ENCODE measurements at places on chromosomes 7 and 10.

DNA sequence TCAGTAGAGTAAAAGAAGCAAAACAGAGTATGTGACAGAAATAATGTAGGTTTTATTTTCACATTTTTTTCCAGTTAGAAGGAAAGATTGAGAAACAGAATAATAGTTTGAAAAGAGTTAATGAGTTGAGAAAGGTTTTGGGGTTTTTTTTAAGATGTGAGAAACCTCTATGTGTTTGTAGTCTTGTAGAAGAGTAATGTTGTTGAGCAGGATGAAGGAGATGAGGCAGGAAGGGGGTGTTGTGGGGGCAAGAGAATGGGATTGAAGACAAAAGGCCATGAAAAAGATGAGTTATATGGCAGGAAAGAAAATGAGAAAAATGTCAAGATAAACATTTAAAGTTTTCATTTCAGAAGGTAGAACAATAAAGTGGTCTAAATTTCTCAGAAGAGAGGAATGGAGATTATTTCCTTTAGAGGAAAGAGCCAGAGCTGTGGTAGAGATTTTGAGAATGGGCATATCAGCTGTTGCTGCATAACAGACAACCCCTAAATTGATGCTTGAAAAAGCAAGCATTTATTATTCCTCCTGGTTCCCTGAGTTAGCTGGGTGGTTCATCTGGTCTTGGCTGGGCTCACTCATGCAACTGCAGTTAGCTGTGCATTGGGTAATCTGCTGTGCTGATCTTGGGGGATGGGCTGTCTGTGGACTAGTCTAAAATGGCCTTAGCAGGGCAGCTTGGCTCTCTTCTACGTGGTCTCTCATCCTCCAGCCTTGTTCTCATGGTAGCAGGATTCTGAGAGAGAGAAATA, 27.1 kb downstream of the PCGF5 start:
- H3K4me3 ChIP-seq = no peak overlapping the region
- no peak overlapping the region for H3K27ac ChIP-seq
- no peaks in the 10 kb centered on the region for H3K27me3 ChIP-seq
- DNase-seq = peak; percentile 51

GRCh38 chr10:31947144-31947926, 18.7 kb upstream of the ARHGAP12 start:
- DNase-seq = peak; percentile 64
- peaks cover 33% of the 10 kb centered on the region for H3K4me1 ChIP-seq
- H3K4me3 ChIP-seq = no peak overlapping the region
- H3K36me3 ChIP-seq = no peaks in the 10 kb centered on the region
- H3K27me3 ChIP-seq = no peaks in the 10 kb centered on the region

DNA sequence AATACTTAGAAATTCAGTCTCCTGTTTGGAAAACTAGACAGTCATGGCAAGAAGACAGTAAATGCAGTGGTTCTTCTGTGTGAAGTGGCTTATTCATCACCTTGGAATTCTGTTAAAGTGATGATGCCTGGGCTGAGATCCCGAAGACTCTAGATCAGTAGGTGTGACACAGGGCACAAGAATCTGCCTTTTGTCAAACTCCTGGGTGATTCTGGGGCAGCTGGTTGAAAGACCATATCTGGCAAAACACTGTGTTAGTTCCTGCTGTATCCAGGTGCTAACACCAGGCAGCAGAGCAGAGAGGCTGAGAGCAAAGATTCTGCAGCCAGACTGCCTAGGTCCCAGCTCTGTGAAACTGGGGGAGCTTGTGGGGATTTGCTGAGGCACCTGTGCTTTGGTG, 26.5 kb downstream of the MRC1 start:
- no peaks in the 10 kb centered on the region for H3K36me3 ChIP-seq
- peak overlapping the region; percentile 87 for H3K27ac ChIP-seq
- H3K4me1 ChIP-seq = peaks cover 33% of the 10 kb centered on the region
- DNase-seq = peak; percentile 92
- no peak overlapping the region for H3K4me3 ChIP-seq
- H3K27me3 ChIP-seq = no peaks in the 10 kb centered on the region

- no peaks in the 10 kb centered on the region for H3K27me3 ChIP-seq
- H3K4me3 ChIP-seq = no peak overlapping the region
- no peak for DNase-seq
- H3K27ac ChIP-seq = no peak overlapping the region
Measured at GRCh38 chr10:65313406-65313805, 1612.4 kb upstream of the LRRTM3 start.

GRCh38 chr7:97075928-97076327, 41.6 kb upstream of the SDHAF3 start:
- no peak overlapping the region for H3K4me3 ChIP-seq
- no peaks in the 10 kb centered on the region for H3K27me3 ChIP-seq
- DNase-seq = no peak
- no peaks in the 10 kb centered on the region for H3K36me3 ChIP-seq
- H3K27ac ChIP-seq = no peak overlapping the region

- H3K36me3 ChIP-seq = no peaks in the 10 kb centered on the region
- 0 out of 2 replicates have a peak, but pooled peaks cover 4% of the 10 kb centered on the region for H3K27me3 ChIP-seq
- no peak for DNase-seq
- no peak overlapping the region for H3K4me3 ChIP-seq
- H3K27ac ChIP-seq = no peak overlapping the region
Measured at GRCh38 chr7:28587211-28587610, 174.9 kb downstream of the CREB5 start.

DNA sequence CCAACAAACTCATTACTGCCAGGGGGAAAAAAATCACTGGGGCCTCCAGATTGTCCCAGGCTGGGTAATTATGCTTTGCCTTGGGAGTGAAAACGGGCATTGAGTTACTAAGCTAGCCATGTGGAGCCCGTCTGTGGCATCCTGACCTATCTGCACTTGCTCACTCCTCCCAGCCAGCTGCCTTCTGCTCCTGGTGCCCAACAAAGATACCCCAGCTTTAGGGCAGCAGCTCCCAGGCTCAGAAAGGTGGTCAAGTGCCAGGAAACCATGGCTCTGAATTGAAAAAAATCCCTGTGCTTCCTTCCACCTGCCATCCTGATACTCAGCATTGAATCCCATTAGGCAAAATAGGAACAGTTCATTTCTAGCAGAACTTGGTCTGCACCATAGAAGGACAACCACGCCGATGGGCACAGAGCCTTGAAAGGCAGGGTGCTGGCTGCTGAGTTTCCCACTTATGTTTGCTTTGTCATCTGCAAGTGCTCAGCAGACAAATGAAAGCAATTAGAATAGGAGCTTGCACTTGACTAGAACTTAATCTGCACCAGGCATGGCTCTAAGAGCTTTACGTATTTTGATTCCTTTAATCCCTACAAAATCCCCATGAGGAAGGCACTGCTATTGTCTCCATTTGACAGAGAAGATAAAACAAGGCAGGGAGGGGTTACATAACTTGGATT, 42.8 kb downstream of the HSPA12A start:
- no peak overlapping the region for H3K4me3 ChIP-seq
- H3K27ac ChIP-seq = no peak overlapping the region
- no peak for DNase-seq
- no peaks in the 10 kb centered on the region for H3K27me3 ChIP-seq

DNA sequence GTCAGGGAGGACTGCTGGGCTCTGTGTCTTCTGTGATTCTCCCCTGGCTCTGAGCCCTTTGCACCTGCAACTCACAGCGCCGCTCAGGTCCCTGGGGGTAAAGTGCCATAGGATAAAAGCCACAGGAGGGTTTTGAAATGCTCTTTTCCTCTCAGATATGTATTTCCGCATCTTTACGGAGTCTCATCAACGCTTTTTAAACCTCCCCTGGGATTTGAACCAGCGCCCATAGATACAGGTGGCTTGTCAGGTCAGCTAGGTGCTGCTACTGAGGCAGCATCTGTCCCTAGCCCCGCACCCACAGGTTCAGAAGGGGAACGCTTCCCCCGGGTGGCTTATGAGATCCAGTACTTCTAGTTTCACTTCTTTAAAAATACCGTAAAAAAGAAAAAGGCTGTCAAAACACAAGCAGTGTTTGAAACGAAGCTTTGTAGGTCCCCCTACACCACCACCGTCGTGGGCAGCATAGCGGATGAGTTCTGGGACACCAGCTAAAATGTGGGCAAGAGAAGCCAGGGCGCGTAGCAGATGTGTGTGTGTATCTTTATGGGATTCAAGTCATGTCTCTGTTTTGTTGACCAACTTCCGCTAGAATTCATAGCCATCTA, 173.5 kb downstream of the CUX1 start:
- H3K4me3 ChIP-seq = no peak overlapping the region
- H3K27ac ChIP-seq = no peak overlapping the region
- no peaks in the 10 kb centered on the region for H3K27me3 ChIP-seq
- H3K36me3 ChIP-seq = no peaks in the 10 kb centered on the region
- no peak for DNase-seq

DNA sequence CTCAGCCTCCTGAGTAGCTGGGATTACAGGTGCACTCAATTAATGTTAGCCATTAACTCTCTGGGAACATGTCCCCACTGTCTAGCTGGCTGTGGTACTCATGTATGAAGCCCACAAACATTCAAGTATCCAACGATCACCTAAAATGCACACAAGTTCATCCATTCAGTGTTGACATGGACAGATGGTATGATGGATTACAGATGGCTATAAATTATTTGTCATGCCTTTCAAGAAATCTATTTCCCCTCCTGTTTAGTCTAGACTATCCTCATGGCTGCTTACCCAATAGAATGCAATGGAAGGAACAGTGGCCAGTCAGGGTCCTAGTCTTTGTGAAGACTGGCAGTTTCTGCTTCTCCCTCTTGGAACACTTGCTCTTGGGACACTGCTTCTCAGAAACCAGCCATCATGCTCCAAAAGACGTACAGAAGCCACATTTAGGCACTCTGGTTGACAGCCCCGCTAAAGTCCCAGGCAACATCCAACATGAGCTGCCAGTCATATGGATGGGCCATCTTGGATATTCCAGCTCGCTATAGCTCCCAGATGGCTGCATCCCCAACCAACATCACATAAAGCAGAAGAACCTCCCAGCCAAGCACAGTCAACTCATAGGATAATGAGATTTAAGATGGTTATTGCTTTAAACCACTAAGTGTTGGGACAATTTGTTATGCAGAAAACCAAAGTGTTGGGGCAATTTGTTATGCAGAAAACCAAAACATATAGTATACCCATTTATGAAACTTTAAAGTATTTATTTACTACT, 33.1 kb downstream of the MYL10 start:
- H3K36me3 ChIP-seq = no peaks in the 10 kb centered on the region
- no peak overlapping the region for H3K4me3 ChIP-seq
- DNase-seq = no peak
- no peaks in the 10 kb centered on the region for H3K27me3 ChIP-seq
- H3K27ac ChIP-seq = no peak overlapping the region

- no peak for DNase-seq
- H3K27ac ChIP-seq = no peak overlapping the region
- no peaks in the 10 kb centered on the region for H3K4me1 ChIP-seq
Measured at GRCh38 chr10:17409170-17409733, 45.1 kb downstream of the ST8SIA6 start.

DNA sequence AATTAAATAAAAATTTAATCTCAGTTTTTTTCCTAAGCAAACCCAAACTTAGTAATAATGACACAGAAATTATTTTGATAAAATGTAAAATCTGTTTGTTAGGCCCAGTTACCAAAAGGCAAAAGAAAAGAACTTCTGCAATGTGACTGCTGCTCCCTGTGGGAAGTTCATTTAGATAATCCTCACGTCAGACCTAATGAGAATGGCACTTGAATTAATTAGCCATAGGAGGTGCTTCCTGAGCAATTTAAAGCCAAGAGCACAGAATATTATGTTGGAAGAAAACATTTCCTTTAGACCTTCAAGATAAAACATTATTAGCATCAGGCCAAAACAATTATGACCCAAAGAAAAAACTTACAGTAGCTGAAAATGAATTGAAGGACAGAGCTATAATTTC, 19.4 kb downstream of the SPAM1 start:
- H3K4me3 ChIP-seq = no peak overlapping the region
- no peaks in the 10 kb centered on the region for H3K36me3 ChIP-seq
- no peaks in the 10 kb centered on the region for H3K27me3 ChIP-seq
- no peak for DNase-seq

DNA sequence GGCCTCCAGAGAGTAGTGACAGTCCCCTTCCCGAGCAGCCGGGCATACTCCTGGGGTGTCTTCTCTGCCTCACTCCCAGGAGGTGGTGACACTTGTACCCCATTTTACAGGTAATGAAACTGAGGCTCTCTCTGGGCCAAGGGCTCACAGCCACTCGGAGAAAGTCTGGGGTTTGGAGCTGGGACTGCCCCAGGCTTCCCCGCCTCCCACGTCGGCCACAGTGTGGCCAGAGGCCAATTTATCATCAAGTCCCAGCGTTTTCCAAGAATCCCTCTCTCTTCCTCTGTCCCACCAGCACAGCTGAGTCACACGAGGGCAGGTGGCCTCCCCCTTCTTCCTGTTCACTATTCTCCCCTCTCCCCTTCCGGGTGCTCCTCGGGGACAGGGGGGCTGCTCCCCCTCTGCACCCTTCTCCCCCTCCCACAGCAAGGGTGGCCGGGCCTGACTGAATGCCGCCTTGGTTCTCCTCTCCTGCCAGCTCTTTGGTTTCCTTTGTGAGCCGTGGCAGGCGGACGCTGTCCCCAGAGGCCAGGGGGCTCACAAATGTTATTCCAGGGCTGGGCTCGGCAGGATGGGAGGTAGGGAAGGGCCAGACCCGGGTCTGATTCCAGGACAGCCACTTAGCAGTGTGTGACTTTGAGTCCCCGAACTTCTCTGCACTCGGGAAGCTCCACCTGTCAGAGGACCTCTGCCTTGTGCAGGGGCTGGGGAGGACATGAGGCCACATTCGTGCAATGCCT, 17.7 kb downstream of the CLIP2 start:
- peak overlapping the region; percentile 11 for H3K4me3 ChIP-seq
- no peaks in the 10 kb centered on the region for H3K27me3 ChIP-seq
- H3K27ac ChIP-seq = no peak overlapping the region
- DNase-seq = peak; percentile 80
- H3K36me3 ChIP-seq = peaks cover 3% of the 10 kb centered on the region
- H3K4me1 ChIP-seq = peaks cover 31% of the 10 kb centered on the region

DNA sequence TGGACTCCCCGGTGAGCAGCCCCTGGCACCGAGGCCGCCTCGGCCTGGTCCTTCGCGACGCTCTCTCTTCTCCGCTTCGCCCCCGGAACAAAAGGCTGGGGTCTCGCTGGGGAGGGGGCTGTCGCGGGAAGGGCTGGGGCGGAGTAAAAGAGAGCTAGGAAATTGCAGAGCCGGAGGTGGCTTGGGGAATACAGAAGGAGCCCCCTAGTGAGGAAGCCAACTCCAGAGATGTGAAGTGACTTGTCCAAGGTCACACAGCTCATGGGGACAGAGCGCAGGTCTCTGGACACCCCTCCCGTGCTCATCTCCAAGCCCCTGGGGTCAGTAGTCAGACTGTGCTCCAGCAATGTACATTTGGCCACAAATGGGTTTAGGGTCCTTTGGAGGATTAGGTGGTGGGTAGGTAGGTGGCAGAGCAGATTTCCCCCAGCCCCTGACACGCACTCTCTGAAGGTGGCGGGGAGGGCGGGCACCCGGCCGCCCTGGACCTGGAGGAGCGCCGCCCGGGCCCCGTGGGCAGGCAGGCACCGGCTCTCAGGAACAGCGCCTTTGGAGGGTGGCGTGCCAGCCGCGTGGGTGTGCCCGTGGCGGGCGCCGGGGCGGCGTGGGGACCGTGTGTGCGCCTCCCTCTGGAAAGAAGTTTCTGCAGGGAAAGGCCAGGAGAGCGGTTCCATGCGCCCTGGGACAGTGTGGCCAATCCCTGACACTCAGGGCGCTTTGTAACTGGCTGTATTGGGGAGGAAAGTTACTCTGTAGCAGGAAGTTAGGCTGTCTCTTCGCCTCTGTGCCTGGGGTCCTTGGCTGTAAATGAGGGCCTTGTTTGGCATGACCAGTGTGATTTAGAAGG, 910 bp downstream of the WIPF3 start:
- peaks cover 73% of the 10 kb centered on the region for H3K27me3 ChIP-seq
- H3K4me3 ChIP-seq = no peak overlapping the region
- DNase-seq = no peak
- H3K4me1 ChIP-seq = peaks cover 7% of the 10 kb centered on the region
- H3K36me3 ChIP-seq = no peaks in the 10 kb centered on the region

All from SJSA1 (cell line).